ENCODE measurements at places on chromosomes 5 and 9.

DNA sequence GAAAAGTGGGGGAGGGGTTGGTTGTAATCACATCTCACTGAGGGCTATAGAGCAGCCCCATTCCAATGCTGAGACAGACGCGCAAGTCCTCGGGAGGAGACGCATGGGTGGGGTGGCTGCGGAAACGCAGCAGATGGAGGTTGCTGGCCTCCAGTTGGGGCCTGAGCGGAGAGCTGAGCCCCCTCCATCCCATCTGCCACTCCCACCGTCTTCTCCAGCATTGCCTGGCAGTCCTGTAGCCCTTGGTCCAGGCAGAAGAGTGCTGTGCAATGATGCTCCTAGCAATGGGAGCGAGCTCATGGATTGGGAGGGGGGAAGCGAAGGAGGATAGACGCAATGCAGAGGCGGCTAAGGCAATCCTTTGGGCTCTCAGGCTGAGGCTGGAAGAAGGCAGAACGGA lies 79.4 kb upstream of the GLRA1 start:
- no peak for DNase-seq

GRCh38 chr5:5799826-5800225 lies 377.3 kb downstream of the ICE1 start:
- no peak for DNase-seq

- DNase-seq, result no peak
These were observed 35.3 kb upstream of the TMED7 start for GRCh38 chr5:115661101-115661500.

- no peak for DNase-seq
These were observed 8.4 kb downstream of the UBTD2 start for GRCh38 chr5:172274951-172275753.

DNA sequence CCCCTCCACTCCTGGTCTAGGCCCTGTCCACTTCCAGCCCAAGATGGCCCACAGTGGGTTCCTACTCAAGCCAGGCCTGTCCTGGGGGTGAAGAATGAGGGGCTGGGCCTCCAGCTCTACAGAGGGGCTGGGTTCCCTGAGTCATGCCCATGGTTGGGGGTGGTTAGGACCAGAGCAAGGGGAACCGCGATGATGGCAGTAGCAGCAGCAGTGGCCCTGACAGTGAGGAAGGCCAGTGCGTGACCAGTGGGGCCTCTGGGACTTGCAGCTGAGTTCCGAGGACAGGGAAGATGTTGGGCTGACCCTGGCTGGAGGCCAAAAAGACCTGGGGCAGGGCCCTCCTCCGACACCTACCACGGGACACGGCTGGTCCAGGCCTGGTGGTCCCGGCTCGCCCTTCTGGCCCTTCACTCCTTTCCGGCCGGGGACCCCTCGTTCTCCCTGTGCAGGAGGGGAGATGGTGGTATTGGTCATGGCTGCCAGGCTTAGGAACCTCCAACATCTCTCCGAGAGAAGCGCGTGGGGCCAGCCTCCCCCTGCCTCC lies 9.2 kb upstream of the PHYKPL start:
- no peak for DNase-seq

GRCh38 chr5:77937015-77937908 lies 161.1 kb upstream of the TBCA start:
- DNase-seq, result no peak

DNA sequence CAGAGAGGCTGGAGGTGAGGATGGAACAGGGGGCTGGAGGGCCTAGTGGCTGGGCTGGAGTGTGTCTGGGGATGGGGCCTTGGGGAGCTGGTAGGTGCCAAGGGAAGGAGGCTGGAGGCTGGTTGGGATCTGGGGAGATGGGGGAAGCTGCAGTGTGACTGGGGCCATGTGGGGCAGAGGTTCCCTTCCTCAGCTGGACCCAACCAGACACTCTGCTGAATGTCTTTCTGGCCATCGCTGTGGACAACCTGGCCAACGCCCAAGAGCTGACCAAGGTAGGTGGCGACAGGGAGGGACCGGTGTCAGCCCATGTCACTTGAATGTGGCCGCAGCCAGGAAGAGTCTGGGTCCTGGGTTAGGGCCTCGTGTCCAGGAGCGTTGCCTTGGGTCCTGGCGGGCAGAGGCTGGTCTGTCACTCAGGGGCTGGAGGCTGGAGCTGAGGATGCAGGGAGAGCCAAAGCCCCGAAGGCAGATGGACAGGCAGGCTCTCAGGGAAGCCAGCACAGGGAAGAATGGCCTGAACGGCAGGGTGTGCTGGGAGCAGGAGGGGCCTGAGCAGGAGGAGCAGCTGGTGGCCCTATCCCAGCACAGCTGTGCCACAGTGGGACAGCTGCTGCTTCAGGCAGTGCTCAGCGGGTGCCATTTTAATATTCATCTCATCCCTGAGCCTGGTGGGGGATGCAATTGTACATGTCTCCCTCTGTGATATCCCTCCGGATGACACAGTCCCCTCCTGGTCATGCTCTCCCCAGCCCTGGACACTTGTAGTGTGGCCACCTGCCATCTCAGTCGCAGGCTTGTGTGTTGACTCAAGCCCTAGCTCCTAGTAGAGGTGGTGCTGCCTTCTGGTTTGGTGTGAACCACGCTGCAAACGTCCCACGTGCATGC lies 132.5 kb downstream of the CACNA1B start:
- no peak for DNase-seq

DNA sequence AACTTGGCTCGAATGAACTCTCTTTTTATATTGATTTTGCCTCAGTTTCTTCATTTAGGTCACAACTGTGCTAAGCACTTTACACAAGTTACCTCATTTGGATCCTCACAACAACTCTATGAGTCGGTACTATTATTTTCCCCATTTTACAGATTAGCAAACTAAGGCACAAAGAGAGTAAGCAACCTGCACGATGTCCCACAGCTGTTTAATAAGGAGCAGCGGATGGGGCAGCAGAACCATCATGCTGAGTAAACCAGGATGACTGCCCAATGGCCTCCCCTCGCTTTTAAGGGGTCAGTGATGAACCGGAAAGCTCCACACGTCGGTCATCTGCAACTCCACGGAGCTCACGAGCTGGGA lies 607 bp downstream of the PRELID2 start:
- no peak for DNase-seq

DNA sequence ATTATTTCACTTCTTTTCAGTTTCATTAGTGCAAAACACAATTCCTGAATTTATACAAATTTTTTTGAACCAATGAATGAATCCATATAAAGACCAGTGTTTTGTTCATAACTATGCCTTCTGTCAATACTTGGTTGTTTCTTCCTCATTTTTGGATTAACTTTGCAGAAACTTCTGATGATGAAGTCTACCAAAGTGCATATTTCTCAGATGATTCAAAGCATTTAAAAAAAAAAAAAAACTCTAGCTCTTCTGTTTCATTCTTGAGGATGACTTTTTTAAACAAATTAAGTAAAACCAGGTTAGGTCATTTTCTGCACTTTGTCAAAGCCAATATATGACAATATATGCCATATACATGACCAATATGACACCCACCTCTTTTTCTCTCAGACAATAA lies 92.6 kb downstream of the CHSY3 start:
- no peak for DNase-seq

- no peak for DNase-seq
These were observed 20.7 kb downstream of the SPRY4 start for GRCh38 chr5:142304013-142304701.

GRCh38 chr5:139985290-139985689 lies 57.8 kb downstream of the NRG2 start:
- no peak for DNase-seq

- no peak for DNase-seq
These were observed 1.9 kb upstream of the SH3PXD2B start for GRCh38 chr5:172456076-172456722.

DNA sequence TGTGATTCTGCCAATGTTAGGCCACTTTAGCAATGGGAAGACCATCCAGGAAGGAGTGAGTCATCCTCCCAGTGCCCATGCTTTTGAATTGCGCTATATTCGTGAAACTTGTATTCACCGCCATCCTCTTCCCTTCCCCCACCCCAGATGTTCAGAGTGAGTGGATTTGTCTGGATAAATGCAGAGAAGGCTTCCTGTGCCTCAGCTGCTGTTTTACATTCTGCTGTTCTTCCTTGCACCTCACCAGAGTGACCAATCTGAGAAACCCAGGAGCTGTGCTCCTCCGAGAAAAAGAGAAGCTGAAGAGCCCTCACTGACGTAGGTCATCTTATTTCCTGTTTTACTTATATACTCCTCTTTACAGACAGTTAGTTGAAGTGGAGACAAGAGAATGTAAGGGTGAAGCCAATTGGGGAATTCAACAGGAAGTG lies 24.6 kb upstream of the SVEP1 start:
- DNase-seq, result no peak

GRCh38 chr9:18601956-18602355 lies 128.0 kb downstream of the ADAMTSL1 start:
- DNase-seq, result no peak

DNA sequence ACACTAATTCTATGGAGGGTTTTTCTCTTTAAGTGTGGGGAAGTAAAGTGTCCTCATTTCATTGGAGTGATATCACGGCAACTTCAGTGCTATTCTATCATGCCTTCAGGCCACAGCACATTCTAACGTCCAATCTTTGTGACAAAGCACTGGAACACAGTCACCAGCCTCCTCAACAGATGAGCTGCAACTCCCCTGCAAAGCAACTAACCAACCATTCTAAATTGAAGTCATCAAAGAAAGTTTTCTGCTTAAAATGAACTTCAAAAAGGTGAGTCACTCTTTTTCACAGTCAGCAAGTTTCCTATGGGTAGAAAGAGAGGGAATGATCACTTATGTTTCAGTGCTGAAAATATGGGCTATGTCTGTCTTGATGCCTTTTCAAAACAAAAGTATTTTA lies 190.8 kb downstream of the ELAVL2 start:
- no peak for DNase-seq

DNA sequence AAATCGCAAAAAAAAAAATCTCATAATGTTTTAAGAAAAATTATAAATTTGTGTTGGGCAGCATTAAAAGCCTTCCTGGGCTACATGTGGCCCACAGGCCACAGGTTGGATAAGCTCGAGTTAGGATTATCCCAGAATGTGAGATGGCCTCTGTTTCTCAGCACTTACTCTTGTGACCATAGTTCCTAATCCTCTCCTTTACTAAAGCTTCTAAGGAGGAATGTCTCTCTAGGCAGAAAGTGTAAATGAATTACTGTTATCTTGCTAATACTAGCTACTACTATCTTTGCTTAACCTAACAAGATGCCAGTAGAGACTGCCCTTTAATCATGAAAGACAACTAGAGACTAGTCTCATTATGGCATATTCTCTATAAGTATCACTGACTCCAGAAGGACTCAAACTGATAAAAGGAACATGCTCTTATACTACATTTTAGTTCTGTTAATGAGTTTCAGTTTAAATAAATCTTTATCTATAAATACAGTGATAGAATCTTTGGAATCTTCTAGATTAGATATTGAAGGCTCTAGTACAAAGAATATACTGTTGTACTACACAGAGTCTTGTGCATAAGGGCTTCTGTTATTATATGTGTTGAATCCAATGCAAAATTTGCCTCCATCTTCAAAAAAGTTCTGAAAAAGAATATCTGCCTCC lies 13.8 kb downstream of the INVS start:
- DNase-seq, result no peak

GRCh38 chr9:81754245-81754644 lies 64.9 kb upstream of the TLE1 start:
- no peak for DNase-seq

DNA sequence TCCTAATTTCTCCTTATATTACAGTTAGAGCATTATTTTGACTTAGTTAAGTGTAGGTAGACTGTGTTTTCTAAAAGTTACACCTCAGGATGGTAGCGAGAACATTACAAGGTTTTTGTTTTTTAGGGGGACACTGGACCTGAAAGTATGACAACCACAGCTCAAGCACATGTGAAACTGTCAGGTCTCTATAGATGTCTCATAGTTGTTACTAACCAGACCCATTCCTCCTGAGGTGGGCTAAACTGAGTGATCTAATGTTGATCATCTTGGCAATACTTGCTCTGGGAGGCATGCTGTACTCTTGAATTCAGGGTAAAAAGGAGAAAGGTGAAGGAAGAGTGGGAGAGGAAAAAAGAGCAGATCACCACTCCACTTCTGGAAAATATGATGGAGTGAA lies 196.6 kb upstream of the RASEF start:
- DNase-seq, result no peak

GRCh38 chr5:32241034-32241783 lies 67.1 kb upstream of the GOLPH3 start:
- DNase-seq, result no peak

DNA sequence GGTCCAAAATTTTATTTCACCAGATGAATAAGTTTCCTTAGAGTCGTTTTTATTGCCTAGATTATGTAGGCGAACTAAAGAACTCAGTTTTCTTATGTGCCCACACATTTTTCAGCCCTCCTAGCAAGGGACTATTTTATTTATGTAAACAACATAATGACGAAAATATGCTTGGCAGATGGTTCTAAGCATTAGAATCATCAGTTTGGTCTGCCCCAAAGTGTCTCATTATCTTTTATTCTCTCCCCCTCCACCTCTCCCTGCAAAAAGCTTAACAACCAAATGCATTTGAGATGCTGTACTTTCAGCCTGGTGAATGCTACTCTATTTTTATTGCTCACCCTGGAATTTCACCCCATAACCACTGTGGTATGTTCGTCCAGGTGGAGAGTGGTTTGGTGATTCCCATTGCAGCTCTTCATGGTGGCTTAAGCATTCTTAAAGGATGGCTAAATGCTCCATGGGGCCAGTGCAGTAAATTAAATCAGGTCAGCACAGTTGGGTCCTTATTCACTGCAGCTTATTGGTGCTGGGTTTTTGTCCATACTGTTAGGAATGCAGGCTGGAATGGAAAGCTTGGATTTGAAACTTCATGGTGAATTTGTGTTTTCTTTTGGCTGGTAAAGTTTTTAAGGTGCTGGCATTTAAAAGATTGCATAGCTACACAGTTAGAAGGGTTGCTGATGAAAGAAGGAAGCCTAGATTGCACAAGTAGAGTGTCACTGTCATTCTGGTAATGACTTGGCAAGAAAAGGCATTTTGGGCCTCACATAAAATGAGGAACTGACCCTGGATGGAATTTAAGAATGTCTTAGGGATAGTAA lies 39.2 kb downstream of the TLE4 start:
- no peak for DNase-seq

GRCh38 chr5:93677359-93677891 lies 64.0 kb downstream of the POU5F2 start:
- no peak for DNase-seq

- DNase-seq, result no peak
These were observed 69.7 kb downstream of the ZSWIM6 start for GRCh38 chr5:61401726-61402125.

- DNase-seq, result no peak
These were observed 1772.4 kb upstream of the CDH9 start for GRCh38 chr5:28810751-28811136.

- DNase-seq, result no peak
These were observed 261.0 kb upstream of the GRIN3A start for GRCh38 chr9:101999441-101999840.

- no peak for DNase-seq
These were observed 9.3 kb downstream of the PHYKPL start for GRCh38 chr5:178223196-178223773.
